Activated CD4-positive, alpha-beta T cell treated with anti-CD3 and anti-CD28 coated beads, Interleukin-10, Interleukin-2, amounts not matched to agents 100 ng/mL and 50 ng/mL, durations not matched to agents 16 hours and 8 hours (primary cell): ENCODE measurements at places on chromosomes 2 and 18.
A peak's percentile ranks its signal among the peaks of the same experiment; 100 is the strongest.

- no peak for DNase-seq
Observed at GRCh38 chr2:187294043-187294442, 154.0 kb downstream of the CALCRL start.

DNA sequence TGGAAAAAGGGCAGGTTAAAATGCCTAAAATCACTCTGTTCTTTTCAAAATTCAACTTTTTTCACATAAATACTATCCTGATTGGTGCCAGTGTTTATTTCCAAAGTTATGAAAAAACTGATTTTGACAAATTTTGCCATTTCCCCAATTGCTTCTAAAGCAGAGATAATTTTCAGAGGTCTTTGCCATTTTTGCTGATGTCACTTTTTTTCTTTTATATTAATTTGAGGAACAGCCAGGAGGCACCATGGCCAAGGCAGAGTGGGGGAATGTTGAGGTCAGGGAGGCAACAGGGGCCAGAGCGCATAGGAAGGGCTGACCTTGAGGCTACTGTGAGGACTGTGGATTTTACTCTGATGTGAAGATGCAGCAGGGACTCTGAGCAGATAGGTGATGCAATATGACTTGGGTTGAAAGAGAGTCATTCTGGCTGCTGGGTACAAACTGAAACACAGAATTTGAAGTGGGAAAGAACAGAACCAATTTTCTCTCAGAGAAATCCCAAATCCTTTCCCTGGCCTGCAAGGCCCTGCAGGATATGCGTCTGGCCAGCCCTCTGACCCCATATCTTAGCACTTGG is 75.1 kb upstream of the LDAH start:
- DNase-seq: no peak

DNA sequence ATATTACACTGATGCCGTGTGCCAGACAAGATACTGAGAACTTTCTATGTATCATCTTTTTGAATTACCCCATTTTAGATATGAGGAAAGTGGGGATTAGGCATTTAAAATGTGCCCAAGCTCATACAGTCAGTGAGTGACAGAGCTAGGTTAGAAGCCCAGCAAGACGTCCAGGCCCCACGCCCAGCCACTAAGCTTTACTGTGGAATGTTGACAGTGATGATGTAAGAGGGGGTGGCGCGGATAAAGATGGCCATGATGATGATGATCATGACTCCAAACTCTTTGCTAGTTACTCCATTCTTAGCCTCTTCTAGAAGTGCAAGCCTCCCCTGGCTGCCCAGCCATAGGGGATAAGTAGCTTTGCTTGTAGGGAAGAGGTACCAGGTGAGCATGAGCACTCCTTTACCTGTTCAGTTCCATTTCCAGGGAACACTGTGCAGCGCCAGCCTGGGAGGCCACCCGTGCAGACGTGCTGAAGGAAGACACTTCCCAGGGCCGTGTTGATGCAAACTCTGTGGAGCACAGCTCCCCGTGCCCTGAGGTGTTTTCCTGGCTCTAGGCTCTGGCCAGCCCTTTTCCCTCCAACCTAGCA is 65.5 kb downstream of the BCL2L11 start:
- DNase-seq: no peak

DNA sequence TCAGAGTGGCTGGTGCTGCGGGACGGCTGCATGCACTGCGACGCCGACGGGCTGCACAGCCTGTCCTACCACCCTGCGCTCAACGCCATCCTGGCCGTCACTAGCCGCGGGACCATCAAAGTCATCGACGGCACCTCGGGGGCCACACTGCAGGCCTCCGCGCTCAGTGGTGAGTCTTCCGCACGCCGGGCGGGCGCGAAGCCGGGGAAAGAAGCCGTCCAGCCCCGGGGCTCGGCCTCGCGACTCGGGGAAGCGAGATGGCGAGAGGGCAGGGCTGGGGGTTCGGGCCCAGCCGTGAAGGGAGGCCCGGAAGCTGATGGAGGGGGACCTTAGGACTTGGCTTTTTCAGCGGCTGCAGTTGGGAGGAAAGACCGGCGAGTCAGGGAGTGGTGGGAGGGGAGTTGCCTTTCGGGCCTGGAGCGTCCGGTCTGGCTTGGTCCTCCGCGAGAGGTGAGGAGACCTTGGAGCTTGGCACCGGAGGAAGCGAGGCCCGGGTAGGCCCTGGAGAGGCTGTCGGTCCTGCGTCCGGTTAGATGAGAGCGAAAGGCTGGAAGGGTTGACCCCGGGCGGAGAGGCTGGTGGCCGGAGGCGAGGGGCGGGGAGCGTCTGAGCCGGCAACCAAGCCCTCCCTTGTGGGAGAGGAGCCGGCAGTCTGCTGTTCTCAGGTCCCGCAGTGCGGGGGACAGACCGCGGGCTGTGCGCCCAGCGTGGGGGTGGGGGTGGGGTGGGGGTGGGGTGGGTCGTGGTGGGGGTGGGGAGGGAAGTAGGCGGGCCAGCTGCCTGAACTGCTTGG is 691 bp downstream of the BIRC6 start:
- DNase-seq: peak; percentile 50

DNA sequence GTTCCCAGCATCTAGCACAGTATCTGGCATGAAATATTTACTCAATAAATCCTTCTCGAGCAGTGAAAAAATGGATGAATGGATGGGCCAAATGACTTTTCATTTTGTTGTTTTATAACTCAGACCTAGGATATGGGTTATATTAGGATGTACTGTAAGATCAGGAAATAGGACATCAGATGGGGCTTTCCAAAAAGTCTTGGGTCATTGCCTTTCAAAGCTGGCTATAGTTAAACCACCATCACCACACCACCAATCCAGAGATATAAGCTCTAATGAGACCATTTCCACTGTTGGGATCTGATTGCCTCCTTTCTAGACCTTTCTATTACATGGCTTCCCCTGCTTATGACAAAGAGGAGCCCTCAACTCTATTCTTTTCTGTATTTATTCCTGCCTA is 525.0 kb upstream of the TCF4 start:
- DNase-seq: peak; percentile 19

DNA sequence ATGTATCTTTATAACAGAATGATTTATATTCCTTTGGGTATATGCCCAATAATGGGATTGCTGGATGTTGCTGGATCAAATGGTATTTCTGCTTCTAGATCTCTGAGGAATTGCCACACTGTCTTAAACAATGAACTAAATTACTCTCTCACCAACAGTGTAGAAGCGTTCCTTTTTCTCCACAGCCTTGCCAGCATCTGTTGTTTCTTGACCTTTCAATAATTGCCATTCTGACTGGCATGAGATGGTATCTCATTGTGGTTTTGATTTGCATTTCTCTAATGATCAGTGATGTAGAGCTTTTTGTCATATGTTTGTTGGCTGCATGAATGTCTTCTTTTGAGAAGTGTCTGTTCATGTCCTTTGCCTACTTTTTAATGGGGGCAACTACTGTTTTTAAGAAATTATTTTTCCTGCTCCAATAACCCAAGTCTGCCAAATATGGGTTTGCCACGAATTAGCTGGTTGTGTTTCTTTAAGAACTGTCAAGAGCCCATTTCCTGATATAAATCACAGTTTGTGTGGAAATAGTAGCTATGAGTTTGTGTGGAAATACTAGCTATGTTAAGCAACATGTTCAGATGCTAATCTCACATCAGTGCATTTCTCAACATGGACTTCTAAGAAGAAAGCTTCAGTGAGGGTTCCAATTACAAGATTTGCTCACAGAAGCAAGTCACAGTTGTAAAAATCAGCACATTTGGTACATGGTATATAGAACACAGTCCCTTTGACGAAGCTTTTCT is 259.4 kb downstream of the ANAPC1 start:
- peak; percentile 56 for DNase-seq

DNA sequence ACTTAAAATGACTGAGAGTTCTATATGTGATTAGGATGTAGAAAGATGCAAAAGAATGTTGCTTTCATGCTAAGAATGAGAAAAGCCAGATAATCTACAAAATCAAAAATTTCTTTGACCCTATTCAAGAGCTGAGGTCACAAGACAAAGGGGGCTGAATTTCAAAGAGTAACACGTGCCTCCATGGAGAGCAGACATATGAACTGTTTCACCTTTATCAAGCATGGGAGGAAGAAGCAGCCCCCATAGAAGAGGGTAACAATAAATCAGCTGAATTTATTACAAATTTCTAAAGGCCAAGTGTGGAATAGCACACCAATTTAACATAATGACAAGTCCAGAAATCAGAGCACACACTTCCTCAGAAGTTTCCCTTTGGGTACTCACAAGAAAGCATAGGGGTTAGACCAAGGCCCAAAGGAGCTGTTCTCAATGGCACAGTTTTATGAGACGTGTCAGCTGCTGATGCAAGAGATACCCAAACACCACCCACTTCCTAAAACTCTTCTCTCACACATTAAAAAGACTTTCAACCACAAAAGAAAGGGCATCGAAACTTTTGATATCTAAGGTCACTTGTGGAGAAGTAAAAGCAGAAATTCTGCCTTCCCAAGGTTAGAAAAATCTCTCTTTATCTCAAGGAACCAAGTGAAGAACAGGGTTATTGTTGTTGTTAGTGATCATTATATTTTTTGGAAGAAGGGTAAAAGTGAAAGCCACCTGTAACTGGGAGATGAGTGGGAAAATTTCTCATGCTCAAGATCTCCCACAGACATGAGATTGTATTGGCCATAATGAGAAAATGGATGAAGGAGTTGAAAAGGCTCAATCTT is 950.1 kb downstream of the TRIB2 start:
- no peak for DNase-seq

- no peak for DNase-seq
Observed at GRCh38 chr2:104405623-104406022, 448.3 kb upstream of the POU3F3 start.

DNA sequence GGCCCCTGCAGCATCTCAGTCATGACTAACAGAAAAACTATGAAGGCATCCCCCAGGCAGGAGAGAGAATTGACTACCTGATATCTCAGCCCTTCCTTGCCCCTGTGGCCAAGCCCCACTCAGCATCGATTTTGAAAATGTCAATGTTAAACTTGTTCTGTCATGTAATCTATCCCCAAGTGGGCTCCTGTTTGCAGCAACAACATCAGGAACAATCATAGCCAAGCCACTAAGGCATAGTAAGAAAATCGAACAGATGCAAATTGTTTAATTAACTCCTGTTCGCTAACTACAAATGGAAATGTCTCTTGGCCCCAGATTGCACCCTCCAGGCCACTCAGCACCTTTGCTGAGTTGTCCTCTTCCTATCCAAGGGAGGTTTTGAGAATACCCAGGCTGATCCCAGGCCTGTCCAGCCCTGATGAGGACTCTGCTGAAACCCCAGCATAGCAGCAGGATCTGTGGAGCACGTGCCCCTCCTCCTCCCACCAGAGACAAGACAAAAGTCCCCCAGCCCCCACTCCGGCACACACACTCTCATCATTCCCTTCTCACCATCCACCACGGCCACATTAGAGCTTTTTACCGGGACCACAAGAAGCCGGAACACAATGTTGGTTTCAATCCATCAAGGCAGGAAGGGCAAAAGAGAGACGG is 150.1 kb downstream of the TNS1 start:
- no peak for DNase-seq

- DNase-seq: no peak
Observed at GRCh38 chr2:173934895-173935294, 30.3 kb downstream of the SP3 start.

DNA sequence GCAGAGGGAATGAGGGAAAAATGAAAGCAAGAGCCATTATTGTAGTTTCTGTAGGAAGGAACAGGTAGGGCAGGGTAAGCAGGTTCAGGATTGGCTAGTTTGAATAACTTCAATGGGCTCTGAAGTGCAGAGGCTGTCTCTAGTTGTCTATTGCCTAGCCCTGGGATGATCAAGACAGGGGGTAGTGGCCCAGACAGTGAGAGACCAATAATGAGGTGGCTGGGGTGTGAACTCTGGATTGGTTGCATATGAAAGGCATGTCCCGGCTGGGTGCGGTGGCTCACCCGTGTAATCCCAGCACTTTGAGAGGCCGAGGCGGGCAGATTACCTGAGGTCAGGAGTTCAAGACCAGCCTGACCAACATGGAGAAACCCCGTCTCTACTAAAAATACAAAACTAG is 67.5 kb upstream of the SLC38A11 start:
- no peak for DNase-seq

- no peak for DNase-seq
Observed at GRCh38 chr2:126770466-126770865, 114.5 kb downstream of the GYPC start.

DNA sequence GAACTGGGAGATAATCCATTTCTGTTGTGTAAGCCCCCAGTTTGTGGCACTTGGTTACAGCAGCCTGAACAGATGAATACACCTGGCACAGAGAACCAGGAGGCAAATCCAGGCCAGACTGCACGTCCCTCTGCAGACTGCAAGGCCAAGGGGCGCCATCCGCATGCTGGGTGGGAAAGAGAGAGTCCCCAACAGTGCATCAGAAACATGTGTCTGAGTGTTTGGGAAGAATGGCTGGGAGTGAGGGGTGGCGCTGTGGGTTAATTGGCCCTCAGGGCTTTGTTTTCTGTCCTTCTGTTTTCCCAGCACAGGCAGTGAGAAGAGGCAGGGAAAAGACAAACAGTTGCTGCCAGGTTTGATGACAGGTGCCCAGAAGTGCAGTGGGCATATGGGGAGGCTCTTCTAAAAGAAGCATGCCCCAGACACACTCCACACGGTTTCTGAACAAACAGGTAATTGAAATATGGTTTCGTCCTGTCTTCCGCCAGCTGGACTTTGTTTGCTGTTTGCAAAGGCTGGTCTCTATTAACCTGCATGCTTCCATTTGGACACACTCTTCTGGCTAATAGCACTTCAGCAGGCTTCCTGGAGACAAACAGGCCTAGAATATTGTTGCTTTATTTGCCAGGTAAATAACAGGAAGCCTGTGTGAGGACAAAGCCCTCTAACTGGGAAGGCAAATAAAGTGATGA is 43.4 kb upstream of the SEC11C start:
- DNase-seq: no peak

DNA sequence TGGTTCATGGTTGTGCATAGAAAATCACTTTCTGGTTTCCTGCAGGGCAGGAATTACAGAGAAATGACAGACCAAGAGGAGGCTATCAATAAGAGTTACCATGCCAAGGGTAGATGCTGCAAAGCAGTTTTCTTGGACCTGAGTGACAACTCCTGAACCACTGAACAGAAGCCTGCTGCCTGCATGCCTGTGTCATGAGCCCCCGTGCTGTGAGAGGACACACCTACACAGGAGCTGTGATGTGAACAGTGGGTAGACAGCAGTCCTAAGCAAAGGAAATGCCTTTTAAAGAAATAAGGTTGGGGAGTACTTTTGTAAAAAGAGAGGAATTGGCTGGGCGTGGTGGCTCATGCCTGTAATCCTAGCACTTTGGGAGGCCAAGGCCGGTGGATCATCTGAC is 54.2 kb upstream of the CREB1 start:
- DNase-seq: no peak

- no peak for DNase-seq
Observed at GRCh38 chr18:36340246-36340645, 42.7 kb downstream of the FHOD3 start.

GRCh38 chr18:26482569-26482968 is 65.8 kb downstream of the KCTD1 start:
- no peak for DNase-seq

GRCh38 chr2:170024721-170025120 is 153.2 kb upstream of the MYO3B start:
- no peak for DNase-seq

GRCh38 chr2:76469066-76469465 is 758.4 kb upstream of the GCFC2 start:
- DNase-seq: no peak
